DMS153 (cell line): ENCODE measurements at places on chromosomes 5 and 9.

GRCh38 chr5:73694089-73694488, 68.1 kb downstream of the ARHGEF28 start:
- DNase-seq: no peak

GRCh38 chr9:79857188-79857587, 285.4 kb downstream of the TLE4 start:
- DNase-seq: no peak

GRCh38 chr9:128768606-128769005, 3.1 kb downstream of the ZER1 start:
- no peak for DNase-seq

- peak; percentile 3 for DNase-seq
Observed at GRCh38 chr5:179212870-179213269, 132.4 kb downstream of the ADAMTS2 start.
